ENCODE measurements at places on chromosomes 5 and 9.

GRCh38 chr5:71782393-71782770 lies 63.3 kb downstream of the CARTPT start:
- DNase-seq: peak; percentile 6

DNA sequence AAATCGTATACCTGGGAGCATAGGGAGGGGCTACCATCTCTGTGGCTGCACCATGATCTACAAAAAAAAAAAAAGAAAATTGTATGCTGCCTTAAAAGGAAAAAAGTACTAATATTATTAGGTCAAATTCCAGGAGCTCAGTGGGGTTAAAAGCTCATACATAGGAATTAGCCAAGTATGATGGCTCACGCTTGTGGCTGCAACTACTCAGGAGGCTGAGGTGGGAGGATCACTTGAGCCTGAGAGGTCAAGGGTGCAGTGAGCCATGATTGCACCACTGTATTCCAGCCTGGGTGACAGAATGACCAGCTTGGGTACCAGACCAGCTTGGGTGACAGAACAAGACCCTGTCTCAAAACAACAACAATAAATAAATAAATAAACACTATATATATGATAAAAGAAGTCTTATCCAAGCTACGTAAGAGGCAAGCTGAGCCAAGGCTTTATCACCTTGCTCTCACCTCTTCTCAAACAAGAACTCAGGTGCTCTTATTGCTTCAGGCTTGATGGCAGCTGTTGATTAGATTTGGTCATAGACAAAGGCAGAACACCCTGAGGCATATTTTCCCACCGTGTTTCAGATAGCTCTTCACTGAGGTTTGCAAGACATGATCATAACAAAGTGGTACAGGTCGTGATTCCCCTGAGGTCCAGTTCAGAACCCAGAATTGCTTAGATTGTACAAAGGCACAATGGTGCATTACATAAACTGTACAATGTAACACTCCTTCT lies 3.3 kb upstream of the FBXW11 start:
- DNase-seq: no peak

DNA sequence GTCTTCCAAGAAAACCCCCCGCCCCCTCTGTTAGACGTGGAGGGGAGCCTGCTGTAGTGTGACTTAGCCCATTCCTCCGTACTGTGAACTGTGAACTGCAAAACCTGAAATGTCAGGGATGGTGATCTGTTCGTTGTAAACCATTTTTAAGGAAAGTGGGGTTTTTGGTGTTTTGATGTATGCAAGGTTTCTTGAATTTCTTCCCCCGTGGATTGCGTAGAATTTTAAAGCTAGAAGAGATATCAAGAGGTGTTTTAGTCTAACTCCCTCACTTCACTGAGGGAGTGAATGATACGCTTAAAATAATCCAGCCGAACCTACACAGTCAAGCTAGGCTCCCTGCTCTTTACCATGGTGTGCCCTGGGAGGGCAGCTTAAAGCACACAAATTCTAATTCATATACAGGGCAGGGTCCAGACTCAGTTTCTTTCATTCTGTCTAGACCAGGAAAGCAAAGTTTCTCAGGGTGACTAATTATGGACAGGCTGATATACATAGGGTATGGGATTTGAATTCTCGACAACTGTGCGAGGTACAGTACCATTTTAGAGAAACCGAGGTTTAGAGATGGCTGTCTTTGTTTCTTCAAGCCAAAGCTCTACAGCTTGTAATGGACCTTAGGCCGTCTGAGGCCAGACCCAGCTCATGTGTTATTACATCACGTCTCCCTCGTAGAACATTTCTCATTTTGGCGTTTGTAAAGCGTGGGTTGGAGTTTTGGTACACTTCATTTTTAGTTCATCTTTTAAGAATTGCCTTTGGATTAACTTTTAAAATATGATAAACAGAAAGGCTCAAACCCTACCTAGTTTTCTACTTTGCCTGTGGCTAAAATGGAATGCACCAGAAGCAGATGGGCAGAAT lies 2.7 kb downstream of the PTGER4 start:
- peak; percentile 53 for DNase-seq

DNA sequence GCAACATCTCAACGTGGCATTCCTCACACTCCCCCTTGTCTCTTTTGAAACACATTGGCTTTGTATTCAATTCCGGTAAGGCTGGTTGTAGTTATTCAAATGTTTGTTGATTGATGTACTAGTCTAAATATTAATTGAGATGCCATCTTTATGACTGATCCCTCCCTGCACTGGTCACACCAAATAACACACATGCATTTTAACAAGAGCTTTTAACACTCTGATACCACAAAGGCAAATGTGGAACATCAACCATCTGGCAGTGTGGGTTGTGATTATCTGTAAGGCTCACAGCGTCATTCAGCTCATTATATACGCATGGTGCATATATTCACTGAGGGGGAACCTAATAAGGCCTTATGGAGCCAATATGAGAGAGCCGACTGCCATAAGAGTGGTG lies 305.0 kb downstream of the TENT4A start:
- DNase-seq: no peak

DNA sequence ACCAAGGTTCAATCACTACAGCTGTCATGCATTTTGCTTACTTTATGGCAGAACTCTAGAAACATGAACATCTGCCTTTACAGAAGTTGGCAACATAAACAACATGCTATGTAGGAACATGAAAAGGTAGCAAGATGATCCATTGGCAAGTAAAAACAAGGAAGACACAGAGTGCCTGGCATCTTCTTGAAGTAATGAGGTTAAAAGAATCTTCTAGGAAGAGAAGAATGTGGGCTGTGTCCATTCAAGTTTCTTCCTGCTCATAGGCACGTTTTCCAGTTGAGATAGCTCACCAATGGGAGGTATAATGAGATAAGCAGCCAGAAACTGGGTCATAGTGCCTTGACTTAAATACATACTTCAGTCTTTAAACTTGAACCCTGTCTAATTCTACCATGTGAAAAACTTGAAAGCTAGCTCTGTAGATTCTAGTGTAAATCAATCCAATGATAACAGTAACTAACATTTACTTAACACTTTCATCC lies 109.4 kb upstream of the PRLR start:
- DNase-seq: no peak

GRCh38 chr9:138031186-138031585 lies 153.6 kb downstream of the CACNA1B start:
- DNase-seq: no peak

GRCh38 chr5:15003511-15003920 lies 131.9 kb upstream of the ANKH start:
- peak; percentile 80 for DNase-seq

GRCh38 chr5:29162297-29162696 lies 2031.2 kb upstream of the CDH6 start:
- DNase-seq: no peak

DNA sequence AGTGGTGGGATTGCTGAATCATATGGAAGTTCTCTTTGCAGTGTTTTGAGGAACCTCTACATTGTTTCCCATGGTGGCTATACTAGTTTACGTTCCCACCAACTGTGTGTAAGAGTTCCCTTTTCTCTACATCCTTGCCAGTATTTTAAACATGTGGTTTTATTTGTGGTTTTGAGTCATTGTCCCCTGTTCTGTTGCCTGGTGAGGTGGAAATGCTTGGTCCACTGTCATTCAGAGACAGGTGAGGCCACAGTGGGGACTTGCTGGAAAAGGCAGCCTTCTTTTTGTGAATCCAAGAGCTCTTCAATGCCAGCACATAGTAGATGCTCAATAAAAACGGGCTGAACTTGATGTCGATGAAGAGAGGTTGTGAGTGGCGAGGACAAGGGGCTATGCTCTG lies 44.2 kb downstream of the SH3PXD2B start:
- DNase-seq: peak; percentile 56

DNA sequence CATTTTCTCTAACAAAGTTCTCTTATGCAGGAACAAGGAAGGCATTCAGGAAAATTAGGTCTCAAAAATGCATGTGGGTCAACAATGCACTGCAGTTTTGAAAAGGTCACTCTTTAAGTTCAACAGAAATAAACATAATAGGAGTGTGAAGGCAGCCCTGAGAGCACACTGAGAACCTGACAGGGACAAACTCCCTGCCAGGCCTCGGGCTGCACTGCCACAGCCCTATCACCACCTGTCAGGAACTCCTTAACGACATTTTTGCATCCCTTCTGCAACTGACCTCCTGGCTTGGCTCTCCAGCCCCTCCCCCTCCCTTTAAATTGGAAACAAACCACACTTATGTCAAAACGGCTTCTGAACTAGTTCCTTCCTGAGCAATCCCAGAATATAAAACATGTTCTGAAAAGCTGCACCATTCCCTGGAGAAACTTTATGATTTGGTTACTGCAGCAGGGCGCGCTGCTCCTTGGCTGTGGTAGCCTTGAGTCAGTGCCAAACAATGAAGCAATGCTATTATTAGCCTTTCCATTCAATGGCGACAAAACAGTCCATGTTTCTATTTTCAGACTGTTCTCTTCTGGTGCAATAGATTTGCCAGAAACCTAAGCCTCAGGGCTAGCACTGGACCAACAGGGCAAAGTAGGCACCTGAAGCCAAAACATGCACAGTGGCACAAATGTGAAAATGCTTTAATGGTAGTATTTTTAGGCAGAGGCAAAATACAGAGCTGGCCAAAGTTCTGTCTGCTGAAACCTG lies 160.1 kb upstream of the ZNF608 start:
- no peak for DNase-seq

GRCh38 chr5:14674983-14675854 lies 10.7 kb downstream of the OTULIN start:
- DNase-seq: no peak

DNA sequence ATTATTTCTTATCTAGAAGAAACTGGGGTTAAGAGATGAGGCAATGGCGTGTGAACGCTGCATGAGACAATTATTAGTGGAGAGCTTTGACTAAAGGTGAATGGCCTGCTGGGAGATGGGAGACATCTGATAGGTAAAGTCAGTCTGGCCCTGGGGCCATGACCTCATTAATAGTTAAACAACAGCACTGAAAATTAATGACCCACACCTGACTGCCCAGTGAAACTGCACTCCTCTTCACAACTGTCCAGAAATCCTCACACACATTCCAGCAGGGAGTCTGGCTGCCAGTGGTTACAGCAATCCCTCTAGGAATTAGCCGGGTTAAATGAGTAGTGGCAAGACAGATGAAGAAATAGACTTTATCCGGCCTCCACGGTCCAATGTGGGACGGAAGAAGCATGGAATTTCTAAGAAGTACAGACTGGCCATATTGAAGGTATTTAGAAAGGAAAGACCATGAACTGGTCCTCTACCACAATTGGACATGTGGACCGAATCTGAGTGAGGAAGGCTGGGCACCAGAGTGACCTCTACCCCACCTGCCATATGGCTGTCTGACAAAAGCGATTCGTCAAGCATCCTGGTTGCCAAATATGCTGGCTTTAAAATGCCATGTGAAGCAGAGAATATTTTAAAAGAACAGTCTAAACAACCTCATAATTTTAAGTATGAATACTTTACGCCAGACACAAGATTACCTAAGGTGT lies 138.4 kb downstream of the EFNA5 start:
- no peak for DNase-seq

- no peak for DNase-seq
Measured at GRCh38 chr9:117415358-117415914, 579 bp upstream of the ASTN2 start.

DNA sequence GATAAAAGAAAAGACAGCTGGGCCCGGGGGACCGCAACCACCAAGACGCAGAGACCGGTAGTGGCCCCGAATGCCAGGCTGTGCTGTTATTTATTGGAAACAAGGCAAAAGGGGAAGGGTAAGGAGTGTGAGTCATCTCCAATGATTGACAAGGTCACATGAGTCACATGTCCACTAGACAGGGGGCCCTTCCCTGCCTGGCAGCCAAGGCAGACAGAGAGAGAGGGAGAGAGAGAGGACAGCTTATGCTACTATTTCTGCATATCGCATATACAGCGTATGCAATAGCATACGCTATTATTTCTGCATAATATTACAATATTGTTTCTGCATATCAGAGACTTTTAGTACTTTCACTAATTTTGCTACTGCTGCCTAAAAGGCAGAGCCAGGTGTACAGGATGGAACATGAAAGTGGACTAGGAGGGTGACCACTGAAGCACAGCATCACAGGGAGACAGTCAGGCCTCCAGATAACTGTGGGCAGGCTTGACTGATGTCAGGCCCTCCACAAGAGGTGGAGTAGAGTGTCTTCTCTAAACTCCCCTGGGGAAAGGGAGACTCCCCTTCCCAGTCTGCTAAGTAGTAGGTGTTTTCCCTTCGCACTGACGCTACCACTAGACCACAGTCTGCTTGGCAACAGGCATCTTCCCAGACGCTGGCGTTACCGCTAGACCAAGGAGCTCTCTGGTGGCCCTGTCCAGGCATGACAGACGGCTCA lies 50.3 kb downstream of the RFX3 start:
- peak; percentile 9 for DNase-seq

- no peak for DNase-seq
Measured at GRCh38 chr5:16855485-16855884, 80.6 kb downstream of the MYO10 start.

DNA sequence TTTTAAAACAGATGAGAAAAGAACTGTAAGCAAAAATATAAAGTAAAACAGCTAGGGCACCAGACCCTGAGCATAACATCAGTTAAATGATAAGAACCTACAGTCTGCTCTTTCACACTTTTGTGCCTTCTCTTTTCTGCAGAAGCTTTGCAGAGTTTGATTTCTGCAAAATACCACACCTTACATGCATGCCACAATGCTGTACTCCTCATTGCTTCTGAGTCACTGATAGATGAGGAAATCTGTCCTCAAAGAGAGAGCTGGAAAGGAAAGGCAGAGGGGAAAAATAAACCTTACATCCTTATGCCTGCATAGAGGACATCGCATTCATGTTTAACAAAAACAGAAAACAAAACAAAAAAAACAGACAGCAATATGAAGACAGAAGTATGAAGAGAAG lies 142.9 kb downstream of the ATPSCKMT start:
- DNase-seq: no peak

DNA sequence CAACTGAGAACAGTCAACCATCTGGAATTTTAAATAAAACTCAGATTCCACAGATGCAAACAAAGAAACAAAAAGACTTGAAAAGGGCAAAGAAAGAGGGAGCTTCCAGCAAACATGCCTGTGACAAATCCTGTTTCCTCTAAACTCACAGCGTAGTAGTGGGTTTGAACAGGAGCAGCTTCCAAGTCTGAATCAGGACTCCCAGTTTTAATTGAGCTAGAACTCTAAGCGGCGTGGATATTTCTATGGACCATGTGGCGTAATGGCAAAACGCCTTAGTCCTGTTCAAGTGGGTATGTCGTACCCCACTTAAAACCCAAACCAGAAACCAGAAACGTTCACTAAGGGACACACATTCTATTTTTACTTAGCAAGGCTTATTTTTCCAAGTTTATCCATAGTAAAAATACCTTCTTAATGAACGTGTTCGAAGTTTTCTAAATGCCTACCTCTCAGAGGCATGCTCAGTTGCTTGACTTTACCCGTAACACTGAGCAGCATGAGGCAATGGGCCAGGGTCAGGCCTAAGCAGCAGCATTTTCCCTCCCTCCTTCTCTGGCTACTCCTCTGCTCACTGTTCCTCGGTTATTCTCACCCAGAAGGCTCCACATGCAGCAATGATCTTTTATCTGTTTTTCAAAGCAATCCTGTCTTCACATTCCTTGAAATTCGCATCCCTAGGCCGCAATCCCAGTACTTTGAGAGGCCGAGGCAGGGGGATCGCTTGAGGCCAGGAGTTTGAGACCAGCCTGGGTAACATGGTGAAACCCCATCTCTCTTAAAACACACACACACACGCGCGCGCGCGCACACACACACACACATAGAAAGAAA lies 77.9 kb downstream of the FNBP1 start:
- no peak for DNase-seq
